K562 (cell line): ENCODE measurements at places on chromosomes 3 and 15. TPM values are rescaled to one million over a fixed set of nuclear protein-coding genes. Genes with fewer than 3 reads are reported as not detected.
A peak's percentile ranks its signal among the peaks of the same experiment; 100 is the strongest.

DNA sequence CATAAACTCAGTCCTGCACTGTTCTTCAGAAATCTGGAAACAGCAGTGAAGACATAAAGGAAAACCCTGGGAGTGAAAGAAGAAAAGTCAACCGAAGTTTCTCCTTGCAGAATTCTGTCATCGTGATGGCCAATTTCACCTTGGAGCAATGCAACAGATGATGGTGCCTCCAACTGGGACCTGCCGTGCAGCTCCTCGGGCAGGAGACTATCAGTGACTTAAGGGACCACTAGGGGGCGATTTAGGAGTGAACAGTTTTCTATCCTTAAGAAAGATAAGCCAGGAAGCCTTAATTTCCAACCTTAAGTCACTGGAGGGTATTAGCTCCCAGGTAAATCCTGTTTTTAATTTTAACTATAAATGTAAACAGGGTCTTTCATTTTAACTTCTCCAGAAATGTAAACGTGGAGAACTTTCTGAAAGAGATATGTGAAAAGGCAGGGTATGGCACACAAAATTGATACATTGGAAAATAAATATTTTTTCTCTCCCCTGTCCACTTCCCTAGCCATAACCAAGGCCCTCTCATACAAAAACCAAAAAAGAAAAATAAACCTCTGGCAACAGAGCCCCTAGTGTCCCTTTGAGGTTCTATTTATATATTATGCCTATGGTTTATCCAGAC is 116.3 kb downstream of the PDZRN3 start:
- H3K4me1 ChIP-seq: no peaks in the 10 kb centered on the region
- H3K27me3 ChIP-seq: peaks cover 4% of the 10 kb centered on the region; the same call in 1 of the 2 replicates
- H3K4me3 ChIP-seq: no peak overlapping the region
- no peak overlapping the region for H3K27ac ChIP-seq
- no peaks in the 10 kb centered on the region for H3K36me3 ChIP-seq
- DNase-seq: peak; percentile 26

- H3K27ac ChIP-seq: no peak overlapping the region
- no peak overlapping the region for H3K4me3 ChIP-seq
- no peak for DNase-seq
- no peaks in the 10 kb centered on the region for H3K4me1 ChIP-seq
- H3K27me3 ChIP-seq: no peaks in the 10 kb centered on the region
Observed at GRCh38 chr3:108035751-108036150, 55.1 kb downstream of the CD47 start.

- DNase-seq: no peak
- H3K4me1 ChIP-seq: 0 out of 3 replicates have a peak, but pooled peaks cover 3% of the 10 kb centered on the region
- H3K36me3 ChIP-seq: no peaks in the 10 kb centered on the region
Observed at GRCh38 chr3:144102421-144102820, 130.8 kb downstream of the DIPK2A start.

DNA sequence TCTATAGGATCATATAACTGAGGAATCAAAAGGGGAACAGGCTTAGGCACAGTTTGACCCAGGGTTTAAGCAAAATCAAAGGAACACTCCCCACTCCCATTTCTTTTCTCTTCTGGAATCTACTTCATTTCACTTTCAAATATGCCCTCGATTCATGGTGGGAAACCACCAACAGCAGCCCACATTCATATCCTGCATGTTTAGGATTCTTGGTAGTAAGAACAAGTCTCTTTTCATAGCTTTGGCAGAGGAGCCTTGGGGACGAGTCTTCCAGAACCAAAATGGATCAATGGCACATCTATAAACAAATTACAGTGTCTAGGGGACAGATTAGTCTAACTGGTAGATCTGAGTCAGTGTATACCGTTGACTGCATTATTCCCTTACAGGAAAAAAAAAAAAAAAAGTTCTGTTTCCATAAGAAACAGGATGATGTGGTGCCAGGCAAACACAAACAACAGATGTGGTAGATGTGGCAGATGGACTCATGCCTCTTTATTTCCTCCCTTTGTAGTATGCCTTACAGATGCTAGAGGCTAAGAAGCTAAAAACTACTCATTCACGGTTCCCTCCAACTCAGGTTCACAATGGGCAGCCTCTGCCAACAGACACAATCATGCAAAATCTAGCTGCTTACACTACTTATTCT is 578.3 kb upstream of the ADAMTS9 start:
- no peaks in the 10 kb centered on the region for H3K4me1 ChIP-seq
- no peak overlapping the region for H3K4me3 ChIP-seq
- no peaks in the 10 kb centered on the region for H3K36me3 ChIP-seq

- H3K27me3 ChIP-seq: peaks cover 14% of the 10 kb centered on the region
- H3K36me3 ChIP-seq: no peaks in the 10 kb centered on the region
- H3K4me1 ChIP-seq: no peaks in the 10 kb centered on the region
- H3K27ac ChIP-seq: no peak overlapping the region
Observed at GRCh38 chr3:40718681-40719080, 193.9 kb downstream of the ZNF621 start.

GRCh38 chr15:73979636-73980035 is 12.5 kb downstream of the STOML1 start:
- no peaks in the 10 kb centered on the region; the same call in 2 of the 3 replicates for H3K27me3 ChIP-seq
- H3K4me3 ChIP-seq: no peak overlapping the region
- peaks cover 18% of the 10 kb centered on the region for H3K4me1 ChIP-seq
- DNase-seq: no peak
- H3K27ac ChIP-seq: no peak overlapping the region

- no peak overlapping the region for H3K4me3 ChIP-seq
- peak; percentile 55 for DNase-seq
- no peaks in the 10 kb centered on the region for H3K27me3 ChIP-seq
- peaks cover 16% of the 10 kb centered on the region for H3K36me3 ChIP-seq
Observed at GRCh38 chr3:42032693-42033349, 58.3 kb upstream of the TRAK1 start.

- no peak overlapping the region for H3K27ac ChIP-seq
- no peaks in the 10 kb centered on the region for H3K4me1 ChIP-seq
- DNase-seq: no peak
- H3K4me3 ChIP-seq: no peak overlapping the region
Observed at GRCh38 chr3:61582846-61583245, 21.5 kb downstream of the PTPRG start.

DNA sequence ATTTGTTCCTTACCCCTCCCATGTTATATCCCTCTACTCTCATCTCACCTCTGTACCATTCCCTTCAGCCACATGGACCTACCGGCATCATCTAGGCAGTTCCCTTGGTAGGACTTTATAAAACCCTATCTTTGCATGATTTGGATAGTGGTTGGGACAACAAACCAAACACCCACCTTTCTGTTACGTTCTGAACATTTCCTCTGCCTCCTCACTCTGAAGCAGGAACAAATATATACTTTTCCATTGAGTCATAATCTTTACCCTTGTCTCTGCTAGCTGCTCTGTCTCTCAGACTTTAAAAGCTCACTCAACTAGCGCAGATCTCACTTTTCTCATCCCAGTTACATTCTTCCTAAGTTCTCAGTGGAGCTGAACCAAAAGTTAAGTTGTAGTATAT is 17.8 kb downstream of the UBXN7 start:
- no peak overlapping the region for H3K27ac ChIP-seq
- H3K4me1 ChIP-seq: no peaks in the 10 kb centered on the region
- H3K27me3 ChIP-seq: no peaks in the 10 kb centered on the region
- peaks cover 2% of the 10 kb centered on the region for H3K36me3 ChIP-seq
- no peak overlapping the region for H3K4me3 ChIP-seq
- no peak for DNase-seq

- no peaks in the 10 kb centered on the region for H3K36me3 ChIP-seq
- H3K27ac ChIP-seq: no peak overlapping the region
- H3K4me1 ChIP-seq: no peaks in the 10 kb centered on the region
- H3K4me3 ChIP-seq: no peak overlapping the region
- DNase-seq: no peak
Observed at GRCh38 chr3:127748754-127749327, 73.5 kb downstream of the MGLL start.

DNA sequence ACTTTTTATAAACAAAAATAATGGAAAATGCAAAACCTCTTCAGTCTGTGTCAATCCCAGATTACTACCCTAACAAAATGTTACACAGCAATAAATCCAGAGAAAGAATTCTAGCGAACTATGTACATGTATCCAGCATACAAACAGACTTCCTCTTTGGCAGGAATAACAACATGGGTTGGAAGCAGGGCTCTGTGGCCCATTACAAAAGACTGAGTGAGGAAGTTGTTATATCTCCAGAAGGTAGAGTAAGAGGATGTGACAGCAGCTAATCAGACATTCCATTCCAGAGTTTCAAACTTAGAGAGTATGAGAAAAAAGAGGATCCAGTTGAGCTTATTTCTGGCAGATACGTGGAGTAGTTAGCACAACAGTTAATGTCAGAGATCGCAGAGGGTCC is 294.0 kb upstream of the PLSCR5 start:
- DNase-seq: no peak
- no peaks in the 10 kb centered on the region for H3K36me3 ChIP-seq
- H3K4me3 ChIP-seq: no peak overlapping the region
- no peaks in the 10 kb centered on the region for H3K4me1 ChIP-seq

Gene MYO5C
- total RNA-seq: 0.24 and 0.45 TPM in 2 replicates
